Midbrain (tissue), 1 donor: ENCODE measurements at places on chromosomes 5 and 9.

- DNase-seq = no peak
Measured at GRCh38 chr9:4805191-4805918, 12.6 kb downstream of the RCL1 start.

- DNase-seq = no peak
Measured at GRCh38 chr5:74516211-74516636, 124.3 kb downstream of the ENC1 start.

- DNase-seq = no peak
Measured at GRCh38 chr5:151926188-151926587, 1.5 kb upstream of the GLRA1 start.

- DNase-seq = no peak
Measured at GRCh38 chr9:131977109-131977838, 102.4 kb downstream of the MED27 start.

- no peak for DNase-seq
Measured at GRCh38 chr9:1709347-1709746, 305.8 kb upstream of the SMARCA2 start.

- no peak for DNase-seq
Measured at GRCh38 chr5:149416987-149417710, 38.1 kb upstream of the IL17B start.

GRCh38 chr5:66477596-66477995, 118.6 kb upstream of the MAST4 start:
- DNase-seq = no peak
